CD4-positive, alpha-beta T cell treated with Interleukin-2 at 100 ng/mL for 4 hours (primary cell): ENCODE measurements at places on chromosomes 4 and X.

GRCh38 chr4:39452153-39452859, 6.4 kb downstream of the RPL9 start:
- DNase-seq, result no peak

DNA sequence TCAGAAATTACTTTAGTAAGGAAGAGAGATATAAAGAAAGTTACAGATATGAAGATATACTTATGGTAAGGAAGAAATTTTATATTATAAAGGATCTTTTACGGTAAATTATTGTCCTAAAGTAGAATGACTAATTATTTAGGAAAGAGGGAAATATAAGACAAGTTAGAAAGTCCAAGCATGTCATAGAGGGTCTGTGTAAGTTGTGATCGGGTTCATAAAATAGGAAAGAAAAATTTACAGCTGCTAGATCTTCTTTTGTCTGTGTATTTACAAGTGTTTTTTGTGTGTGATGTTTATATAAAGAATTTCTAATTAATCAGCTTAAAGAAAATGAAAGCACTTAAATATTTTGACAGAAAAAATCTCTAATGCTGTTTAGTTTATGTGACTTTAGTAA, 1054.9 kb upstream of the DIAPH2 start:
- no peak for DNase-seq

GRCh38 chr4:184688447-184688846, 38.9 kb downstream of the PRIMPOL start:
- no peak for DNase-seq

DNA sequence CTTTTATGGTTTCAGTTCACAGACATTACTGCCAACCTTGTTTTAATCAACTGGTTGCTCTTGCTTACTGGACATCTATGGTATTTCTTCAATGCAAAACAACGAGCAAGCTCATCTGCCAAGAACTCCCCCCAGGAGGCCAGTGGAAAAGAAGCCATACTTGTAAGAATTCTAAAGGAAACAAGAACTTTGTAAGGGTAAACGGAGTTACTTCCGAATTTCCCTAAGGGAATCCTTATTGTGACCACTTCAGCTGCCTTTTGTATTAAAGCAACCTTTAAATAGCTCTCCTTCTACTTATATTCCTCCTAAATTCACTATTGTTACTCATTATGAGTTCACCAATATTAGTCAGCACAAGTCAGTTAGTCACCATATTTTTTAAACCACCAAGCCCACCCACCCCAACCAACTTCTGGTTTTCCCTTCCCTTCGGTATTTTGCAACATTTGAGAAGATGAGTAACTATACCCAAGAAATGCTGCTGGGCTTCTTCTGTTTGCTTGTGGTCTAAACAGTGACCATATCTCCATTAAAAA, 602.8 kb upstream of the DIPK2B start:
- peak; percentile 62 for DNase-seq

DNA sequence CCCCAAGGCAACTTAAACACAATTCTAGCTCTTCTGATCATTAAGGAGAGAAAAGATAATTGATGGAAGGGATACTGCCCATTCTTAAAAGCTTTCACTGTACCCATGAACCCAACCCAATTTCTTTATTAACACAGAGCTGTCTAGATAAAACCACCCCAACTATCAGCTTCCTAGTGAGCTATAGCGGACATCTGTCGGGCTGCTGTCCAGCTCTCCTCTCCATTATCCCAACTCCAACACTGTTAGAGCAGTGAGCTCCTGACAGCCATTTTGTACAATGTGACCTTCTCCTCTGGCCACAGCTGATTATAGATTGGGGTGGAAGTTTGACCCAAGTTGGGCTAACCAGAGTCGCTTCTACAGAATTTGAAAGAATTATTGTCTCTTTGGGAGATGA, 66.1 kb downstream of the HADH start:
- DNase-seq, result no peak

GRCh38 chr4:118783887-118784286, 52.0 kb downstream of the SEC24D start:
- DNase-seq, result no peak

DNA sequence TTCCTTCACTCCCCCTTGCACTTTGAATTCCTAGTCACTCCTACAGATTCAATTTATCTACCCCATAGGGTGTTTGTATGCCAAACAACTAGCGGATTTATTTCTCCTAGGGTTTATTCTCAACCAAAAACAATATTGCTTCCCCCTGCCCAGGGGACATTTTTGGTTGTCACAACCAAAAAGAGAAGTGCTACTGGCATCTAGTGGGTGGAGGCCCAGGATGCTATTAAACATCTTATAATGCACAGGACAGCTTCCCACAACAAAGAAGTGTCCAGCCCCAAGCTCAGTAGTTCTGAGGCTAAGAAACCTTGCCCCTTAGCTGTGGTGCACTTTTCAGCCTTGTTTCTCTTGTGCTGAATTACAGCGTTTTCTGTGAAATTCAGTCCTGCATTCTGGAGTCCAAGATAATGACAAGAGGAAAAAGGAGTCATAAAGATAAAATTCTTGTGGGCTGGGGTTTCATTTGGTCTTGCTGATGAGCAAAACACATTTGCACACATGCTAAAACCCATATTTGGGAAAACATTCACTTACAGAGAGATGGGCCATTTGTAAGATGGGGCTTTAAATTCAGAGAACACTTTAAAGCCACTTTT, 11.2 kb upstream of the SYTL4 start:
- no peak for DNase-seq

DNA sequence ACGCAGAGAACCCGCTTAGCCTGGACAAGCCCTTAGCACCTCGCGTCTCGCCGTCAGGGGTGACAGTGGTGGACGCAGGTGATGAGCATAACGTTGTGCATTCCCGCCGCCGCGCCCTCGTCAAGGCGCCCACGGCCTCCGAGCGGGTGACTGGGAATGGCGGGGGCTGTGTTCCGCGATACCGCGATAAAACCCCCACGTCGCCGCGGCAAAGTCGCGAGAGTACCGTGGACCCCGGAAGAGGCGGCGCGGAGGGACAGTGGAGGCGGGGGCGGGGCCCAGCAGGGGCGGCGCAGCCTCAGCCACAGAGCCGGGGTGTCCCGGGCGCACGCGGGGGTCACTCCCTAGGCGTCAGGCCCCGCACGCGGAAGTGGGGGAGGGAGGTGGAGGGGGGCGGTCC, 53.8 kb downstream of the ZFYVE28 start:
- DNase-seq, result peak; percentile 41

GRCh38 chr4:119735165-119735651, 106.6 kb upstream of the PDE5A start:
- DNase-seq, result no peak

DNA sequence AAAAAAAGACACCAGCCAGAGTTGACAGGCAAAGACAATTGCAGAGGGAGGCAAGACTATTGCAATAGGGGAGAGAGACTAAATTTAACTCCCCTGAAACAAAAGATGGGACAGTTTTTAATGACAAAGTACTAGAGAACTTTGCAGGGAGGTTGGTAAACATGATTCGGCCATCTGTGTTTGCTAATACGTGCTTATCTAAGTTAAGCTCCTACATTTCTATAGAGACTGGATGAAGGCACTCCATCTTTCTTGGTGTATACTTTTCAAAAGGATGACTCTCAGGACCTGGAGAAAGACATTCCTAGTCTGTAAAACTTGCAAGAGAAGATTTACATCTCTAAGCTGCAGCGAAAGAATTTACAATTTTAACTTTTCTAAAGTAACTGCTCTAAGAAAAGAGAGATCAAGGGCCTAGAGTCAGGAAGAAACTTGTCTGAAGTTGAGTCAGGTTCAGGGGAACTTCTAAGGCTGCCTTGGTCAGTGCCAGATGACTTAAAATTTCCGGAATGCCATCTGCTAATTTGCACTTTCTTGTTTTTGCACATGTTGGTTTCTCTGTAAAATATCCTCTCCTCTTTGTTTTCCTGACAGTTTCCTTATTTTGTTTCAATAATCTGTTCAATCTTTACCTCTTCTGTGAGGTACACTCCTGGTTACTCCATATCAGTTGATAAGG, 10.6 kb downstream of the ADAM29 start:
- no peak for DNase-seq

DNA sequence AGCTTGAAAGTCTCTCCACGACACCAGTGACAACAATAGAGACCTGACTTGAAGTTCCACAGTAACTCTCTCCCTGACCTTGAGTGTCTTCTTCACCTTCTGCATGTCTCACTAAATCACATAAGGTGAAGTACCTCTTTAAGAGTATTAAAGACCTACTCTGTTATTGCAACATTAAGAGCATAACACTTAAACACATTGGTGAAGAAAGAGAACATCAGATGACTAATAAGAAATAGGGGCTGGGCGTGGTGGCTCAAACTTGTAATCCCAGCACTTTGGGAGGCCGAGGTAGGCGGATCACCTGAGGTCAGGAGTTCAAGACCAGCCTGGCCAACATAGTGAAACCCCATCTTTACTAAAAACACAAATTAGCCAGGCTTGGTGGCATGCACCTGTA, 33.9 kb upstream of the MAPK10 start:
- DNase-seq, result no peak

- DNase-seq, result no peak
Observed at GRCh38 chr4:128633067-128633466, 176.4 kb upstream of the JADE1 start.

DNA sequence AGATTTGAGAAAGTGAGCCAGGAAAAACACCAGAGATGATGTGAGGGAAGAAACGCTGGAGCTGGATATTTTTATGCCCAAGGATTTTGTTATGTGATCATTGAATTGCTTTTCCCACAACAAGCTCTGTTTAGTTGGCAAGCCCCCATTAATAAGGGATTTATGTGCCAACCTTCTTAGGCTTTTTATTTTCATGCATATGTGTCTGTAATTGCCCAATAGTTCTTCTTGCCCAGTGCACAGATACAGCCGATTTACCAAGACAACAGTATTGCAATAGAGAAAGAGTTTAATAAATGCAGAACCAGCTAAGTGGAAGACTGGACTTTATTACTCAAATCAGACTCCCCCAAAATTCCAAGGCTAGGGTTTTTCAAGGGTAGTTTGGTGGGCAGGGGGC, 57.7 kb downstream of the TRIM2 start:
- DNase-seq, result no peak

DNA sequence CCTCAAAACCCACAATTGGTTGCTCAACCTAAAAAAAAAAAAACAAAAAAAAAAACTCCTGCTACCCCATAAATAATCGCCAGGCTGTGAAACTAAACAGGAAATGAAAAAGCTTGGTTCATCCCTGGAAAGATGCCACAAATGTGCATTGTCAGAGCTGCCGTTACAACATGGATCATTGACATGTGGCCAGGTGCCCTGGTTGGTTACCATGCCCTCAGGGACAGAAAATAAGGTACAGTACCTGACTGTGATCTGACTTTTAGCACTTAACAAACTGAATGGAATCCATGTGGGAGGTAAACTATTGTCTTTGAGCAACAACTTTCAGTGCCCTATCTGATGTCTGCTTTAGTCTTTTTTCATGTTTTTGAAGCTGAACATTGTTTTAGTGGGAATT, 118.0 kb upstream of the RPL34 start:
- DNase-seq, result no peak

DNA sequence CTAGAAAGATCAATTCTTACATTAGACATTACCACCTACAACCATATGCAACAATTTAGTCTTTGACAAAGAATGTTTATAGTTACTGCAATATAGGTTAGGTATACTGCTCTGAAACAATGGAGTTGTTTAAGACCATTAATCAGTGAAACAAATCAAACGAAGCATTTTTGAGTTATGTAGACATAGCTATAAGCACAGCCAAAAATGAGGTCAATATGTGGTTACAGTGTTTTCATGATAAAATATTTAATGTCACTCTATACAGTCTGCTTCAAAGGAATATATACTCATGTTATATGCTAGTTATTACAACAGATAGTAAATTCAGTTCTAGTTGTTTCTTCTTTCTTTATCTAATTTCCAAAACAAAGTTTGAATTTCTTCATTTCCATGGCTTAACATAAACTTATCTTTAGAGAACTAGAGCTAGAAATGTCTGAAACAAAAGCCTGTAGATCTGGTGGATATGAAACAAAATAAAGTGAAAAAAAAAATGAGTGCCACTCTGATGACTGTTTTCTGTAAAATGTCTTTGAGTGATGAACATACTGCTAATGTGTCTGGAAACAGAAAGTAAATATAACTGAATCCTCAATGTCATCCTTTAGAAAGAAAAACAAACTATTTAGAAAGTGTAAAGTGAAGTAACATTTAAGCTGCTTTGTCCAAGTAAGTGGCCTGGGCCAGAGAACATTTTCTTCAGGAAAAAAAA, 809.0 kb downstream of the FAT4 start:
- DNase-seq, result no peak

DNA sequence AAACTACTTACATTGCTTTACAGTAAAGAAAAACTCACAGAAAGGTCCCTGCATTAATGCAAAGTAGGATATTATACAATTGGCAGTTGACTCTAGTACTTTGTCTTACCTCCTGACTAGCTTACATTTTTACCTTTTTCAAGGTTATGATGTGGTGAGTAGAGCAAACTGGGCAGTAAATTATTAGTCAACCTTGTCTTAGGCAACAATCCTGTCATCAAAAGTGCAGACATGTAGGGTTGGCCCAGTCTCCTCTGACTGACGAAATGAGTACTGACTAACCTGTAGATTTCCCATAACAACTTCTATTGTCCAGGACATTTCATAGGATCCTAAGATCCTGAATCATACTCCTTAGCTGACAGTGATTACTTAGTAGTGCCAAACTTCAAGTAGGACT, 142.0 kb upstream of the NUDT6 start:
- DNase-seq, result no peak

GRCh38 chr4:147481577-147482109, 746 bp downstream of the EDNRA start:
- no peak for DNase-seq

GRCh38 chr4:5708449-5709206, at the start of gene EVC2:
Gene EVC2 (minus strand): TSS chr4:5708559. CDS start chr4:5708513, 46 bp downstream.
- DNase-seq, result peak; percentile 5

GRCh38 chr4:130124066-130124465, 1028.1 kb downstream of the C4orf33 start:
- DNase-seq, result no peak

GRCh38 chr4:34850968-34851367, 1393.3 kb downstream of the ARAP2 start:
- no peak for DNase-seq

DNA sequence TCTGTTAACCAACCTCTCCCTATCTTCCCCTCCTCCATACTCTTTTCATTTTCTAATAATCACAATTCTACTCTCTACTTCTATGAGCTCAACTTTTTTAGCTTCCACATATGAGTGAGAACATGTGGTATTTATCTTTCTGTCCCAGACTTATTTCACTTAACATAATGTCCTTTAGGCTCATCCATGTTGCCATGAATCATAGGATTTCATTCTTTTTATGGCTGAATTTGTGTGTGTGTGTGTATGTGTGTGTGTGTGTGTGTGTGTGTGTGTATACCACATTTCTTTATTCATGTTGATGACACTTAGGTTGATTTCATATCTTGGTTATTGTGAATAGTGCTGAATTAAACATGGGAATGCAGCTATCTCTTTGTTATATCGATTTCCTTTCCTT, 37.4 kb downstream of the RUFY3 start:
- DNase-seq, result no peak

DNA sequence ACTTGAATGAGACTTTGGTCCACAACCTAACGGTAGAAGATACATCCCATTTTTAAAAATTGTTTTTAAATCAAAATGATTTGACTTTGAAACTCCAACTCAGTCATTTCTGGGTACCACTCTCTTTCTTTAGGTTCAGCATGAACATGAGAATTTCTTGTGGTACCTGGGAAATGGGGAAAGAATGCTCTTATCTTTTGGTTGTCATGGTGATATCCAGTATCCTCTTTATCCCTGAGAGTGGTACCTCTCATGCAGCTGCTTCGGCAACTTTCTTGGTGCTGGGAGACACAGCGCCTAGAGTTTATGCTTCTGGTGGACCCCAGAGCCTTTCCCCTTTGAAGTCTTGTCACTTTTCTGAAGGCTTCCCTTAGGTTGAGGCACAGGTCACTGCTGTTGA, 465.1 kb upstream of the FAT1 start:
- DNase-seq, result no peak

- no peak for DNase-seq
Observed at GRCh38 chrX:14718403-14718802, 154.5 kb downstream of the FANCB start.
